ENCODE measurements at places on chromosomes 16 and 17.

DNA sequence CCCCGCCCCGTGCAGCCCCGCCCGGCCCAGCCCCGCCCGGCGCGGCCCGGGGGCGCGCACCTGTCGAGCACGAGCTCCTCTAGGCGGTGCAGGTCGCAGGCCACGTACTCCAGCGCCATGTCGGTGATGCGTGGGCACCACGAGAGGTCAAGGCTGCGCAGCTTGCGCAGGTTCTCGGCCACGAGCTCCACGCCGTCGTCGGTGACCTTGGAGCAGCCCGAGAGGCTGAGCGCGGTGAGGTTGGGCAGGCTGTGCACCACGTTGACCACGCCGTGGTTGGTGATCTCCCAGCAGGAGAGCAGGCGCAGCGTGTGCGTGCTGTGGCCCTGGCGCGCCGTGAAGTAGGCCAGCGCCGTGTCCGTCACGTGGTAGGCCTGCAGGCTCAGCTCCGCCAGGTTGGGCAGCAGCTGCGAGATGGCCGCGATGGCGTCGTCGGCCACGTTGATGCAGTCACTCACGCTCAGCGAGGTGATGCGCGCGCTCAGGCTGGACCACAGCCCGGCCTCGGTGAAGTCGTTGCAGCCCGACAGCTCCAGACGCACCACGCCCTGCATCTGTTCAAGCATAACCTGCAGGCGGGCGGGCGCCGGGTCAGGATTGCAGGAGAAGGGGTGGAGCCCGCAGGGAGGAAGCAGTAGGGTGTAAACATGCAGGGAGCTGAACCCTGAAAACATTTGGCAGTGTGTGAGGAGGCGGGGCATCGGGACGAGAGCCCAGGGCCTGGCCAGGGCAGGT is 5.3 kb upstream of the WDR24 start:
- DNase-seq: no peak

DNA sequence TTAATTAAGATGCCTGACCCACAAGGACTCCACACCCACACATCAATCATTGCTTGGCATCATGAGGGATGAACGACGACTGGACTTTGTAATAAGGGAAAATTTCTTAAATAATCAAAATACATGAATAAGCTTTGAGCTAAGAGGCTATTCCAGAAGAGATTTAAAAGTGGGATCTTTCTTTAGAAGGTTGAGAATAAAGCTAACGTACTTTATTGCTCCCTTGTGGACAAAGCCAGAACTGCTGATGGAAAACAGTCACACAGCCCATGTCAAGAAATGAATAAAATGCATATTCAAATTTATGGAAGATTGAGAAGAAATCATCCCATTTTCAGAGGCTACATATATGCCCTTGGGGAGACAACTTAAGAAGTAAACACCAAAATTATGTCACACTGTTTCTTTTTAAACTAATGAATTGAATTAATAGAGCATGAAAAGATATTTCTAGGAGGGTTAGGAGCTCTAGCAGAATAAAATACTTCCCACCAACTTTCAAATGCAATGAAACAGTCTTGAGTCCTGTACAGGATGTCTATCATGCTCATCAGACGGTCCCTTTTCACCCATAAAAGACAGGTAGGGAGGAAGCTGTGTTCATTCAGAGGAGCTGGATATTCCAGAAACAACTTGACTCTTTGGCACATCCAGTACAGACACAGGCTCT is 60.2 kb upstream of the PHOSPHO1 start:
- DNase-seq: no peak

DNA sequence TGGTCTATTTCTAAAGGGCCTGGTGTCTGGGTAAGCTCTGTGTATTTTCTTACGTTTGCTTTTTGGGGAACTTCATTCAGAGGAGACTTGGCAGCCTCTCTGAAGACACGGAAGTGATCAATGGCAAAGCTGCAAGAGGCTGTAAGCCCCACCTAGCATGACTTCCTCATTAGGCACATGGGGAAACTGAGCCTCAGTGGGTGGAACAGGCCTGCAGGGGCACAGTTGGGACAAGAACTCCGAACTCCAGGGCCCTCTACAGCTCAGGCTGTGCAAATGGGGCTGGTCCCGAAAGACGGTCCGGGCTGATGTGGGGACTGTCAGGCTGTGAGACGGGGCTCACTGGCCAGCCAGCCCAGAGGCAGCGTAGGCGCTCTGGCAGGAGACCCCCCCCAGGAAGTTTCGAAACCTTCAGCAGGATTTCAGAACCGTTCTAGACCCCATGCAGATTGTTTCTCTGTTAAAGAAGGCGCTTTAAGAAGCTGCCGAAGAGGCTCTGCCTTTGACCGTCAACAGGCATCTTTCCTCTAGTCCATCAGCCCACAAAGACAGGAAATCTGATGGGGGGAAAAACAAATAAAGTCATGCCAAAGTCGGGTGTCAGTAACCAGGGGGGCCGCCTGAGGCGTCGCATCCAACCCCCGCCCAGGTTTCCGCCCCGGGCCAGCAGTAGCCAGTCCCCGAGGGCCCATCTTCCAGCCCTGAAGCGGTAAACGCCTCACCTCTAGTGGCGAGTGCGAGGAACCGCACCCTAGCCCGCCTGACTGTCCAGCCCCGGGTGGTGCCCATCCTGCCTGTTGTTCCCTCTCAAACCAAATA is 79.8 kb upstream of the TBC1D3K start:
- peak; percentile 47 for DNase-seq

- DNase-seq: peak; percentile 34
Observed at GRCh38 chr17:732902-733720, 715 bp downstream of the TLCD3A start.

DNA sequence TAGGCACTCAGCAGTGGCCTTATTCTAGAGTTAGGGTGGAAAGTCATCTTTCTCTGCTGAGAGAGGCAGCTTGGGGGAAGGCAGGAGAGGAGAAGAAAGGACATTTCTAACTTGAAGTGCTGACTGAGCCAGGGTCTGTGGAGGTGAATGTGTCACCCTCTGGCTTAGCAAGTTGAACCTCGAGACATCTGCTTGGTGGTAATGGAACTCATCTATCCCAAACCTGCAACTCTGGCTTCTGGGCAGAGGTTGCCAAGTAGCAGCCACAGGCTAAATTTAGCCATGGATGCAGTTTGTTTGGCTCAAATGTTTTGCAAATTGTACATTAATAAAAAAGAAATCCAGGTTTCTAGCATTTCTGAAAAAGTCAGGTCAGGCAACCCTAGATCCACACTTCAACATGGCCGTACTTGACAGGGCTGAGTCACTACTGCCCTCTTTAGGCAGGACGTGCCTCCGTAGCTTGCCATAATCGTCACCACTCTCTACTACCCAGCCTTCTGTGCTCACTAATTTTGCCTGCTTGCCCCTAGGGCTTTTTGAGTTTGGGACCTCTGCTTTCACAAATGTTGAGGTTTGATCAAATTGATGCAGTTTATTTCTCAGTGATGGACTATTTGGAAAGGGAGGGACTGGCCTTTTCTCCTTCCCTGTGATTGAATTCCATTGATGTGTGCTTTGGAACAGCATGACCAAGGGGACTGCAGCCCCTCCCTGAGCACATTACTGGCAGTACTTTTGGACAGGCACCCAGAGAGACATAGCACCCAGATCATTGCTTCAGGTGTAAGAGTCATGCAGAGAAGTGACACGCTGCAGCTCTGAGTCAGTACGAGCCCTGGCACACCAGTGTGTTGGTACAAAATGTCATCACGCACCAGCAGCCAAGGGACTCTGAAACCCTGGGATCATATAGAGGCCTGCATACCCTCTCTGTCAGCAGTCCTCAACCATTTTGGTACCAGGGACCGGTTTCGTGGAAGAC is 5.2 kb downstream of the CDH13 start:
- no peak for DNase-seq

- no peak for DNase-seq
Observed at GRCh38 chr17:61399131-61400065, at the start of gene TBX2. TBX2 (plus strand) TSS chr17:61399843; CDS start chr17:61400177, 334 bp downstream.

DNA sequence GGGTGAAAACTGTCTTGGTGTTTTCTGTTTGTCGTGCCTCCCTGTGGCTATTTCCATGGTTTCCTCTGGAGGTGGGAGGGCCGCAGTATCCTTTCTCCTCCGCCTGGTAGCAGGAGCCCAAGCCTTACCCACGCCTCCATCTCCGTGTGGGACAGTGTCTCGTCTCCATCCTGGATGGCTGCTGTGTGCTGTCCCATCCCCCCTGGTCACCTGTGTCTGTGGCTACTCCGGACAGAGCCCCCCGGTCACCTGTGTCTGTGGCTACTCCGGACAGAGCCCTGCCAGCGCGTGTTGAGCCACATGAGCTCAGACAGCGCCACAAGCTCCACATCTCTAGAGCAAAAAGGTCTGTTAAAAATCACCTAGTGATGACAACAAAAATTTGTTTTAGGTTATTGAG is 198.2 kb upstream of the CHMP6 start:
- DNase-seq: no peak

- DNase-seq: no peak
Observed at GRCh38 chr16:75616521-75617010, 6.5 kb downstream of the ADAT1 start.

DNA sequence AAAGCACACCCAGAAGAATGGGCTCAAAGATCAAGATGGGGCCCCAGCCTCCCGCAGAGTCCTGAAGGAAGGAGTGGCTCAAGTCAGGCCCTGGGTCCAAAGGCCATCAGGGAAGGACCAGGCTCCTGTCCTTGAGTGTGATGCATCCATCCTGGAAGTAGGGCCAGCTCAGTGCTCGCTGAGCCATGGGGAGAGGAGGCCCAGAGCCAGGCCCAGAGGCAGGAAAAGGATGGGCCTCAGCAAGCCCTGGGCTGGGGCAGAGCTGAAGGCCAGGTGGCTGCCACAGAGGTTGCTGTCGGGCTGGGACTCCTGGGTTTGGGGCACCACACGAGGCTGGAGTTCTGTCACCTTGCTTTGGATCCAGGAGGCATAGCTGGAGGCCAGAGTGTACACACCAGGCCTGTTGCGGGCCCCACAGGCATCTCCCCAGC is 3.7 kb downstream of the PRSS8 start:
- no peak for DNase-seq

DNA sequence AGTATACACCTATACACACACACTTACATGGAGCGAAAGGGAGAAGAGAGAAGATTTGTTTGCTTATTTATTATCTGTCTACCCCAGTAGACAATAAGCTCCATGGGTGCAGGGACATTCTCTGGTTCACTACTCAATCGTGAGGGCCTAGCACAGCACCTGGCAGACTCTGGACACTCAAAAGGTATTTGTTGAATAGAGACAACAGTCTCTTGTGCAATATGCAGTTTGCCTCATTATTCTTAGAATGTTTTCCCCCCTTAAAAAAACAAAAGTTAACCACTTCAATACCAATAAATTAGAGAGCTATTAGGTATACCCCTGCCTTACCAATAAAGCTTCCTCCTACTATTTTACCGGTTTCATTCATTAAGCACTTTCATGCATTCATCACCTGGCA is 2.0 kb downstream of the AKAP10 start:
- no peak for DNase-seq

GRCh38 chr17:55283256-55283965 is 18.7 kb downstream of the HLF start:
- no peak for DNase-seq

GRCh38 chr16:22192261-22193062 is 13.6 kb upstream of the EEF2K start:
- peak; percentile 61 for DNase-seq

DNA sequence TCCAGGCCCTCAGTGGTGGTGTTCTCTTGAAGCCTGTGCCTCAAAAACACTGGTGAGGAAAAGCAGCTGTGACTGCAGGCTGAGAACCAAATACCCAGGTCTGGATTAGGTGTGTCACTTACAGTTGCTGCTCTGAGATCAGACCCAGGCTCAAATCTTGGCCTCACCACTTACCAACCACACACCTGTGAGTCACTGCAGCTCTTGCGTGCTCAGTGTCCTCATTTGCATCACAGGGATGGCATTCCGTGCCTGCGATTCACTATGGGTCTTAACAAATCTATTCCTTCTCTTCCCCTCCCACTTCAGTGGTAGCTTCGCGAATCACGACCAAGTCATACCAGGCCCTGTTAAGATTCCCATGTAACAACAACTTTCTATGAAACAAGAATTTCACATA is 233.4 kb upstream of the HSBP1 start:
- DNase-seq: no peak

DNA sequence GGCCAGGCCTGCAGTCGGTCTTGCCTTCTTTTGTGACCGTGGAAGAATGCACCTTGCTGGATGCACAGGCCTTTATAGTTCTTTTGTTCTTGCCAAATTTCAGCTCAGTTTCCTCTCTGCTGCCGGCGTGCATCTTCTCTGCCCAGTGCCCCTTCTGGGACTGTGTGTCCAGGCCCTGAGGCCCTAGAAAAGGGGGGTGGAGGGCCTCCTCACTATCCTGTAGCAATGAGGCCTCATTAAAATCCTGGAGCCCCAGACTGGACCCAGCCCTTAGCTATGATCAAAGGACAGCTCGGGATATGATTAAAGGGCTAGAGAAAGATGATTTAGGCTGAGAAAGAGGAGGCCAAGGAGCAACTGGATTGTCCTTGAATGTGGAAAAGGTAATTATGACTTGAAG is 229.8 kb downstream of the SEC14L1 start:
- no peak for DNase-seq

DNA sequence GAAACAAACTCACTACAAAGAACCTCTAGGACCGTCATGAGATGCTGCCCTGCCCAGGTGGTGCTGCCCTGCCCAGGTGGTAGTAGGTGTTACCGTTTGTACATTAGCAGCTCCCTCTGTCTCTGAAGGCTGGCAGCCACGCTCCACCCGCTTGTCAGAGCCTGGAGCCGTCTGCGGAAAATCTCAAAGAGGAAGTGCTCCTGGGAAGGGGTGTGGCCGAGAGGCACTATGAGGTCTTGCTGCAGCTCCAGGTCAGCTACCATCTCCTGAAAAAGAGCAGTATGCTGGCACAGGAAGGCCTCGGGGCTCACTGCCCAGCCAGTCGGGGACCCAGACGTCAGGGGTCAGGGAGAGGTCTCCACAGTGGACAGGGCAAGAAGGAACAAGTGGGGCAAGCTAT is 28.3 kb downstream of the ZNF276 start:
- no peak for DNase-seq

GRCh38 chr17:15247891-15248529 is 17.1 kb downstream of the PMP22 start:
- no peak for DNase-seq

- DNase-seq: no peak
Observed at GRCh38 chr17:40105861-40106759, 5.7 kb upstream of the NR1D1 start.

- no peak for DNase-seq
Observed at GRCh38 chr17:46794318-46794717, 24.2 kb downstream of the WNT3 start.

GRCh38 chr17:70848785-70849184 is 679.5 kb downstream of the KCNJ2 start:
- DNase-seq: no peak

GRCh38 chr17:17567631-17568030 is 23.9 kb downstream of the PEMT start:
- peak; percentile 84 for DNase-seq

Measured in head of caudate nucleus (tissue), 42 donors.